ENCODE measurements at places on chromosomes 16 and 17.

DNA sequence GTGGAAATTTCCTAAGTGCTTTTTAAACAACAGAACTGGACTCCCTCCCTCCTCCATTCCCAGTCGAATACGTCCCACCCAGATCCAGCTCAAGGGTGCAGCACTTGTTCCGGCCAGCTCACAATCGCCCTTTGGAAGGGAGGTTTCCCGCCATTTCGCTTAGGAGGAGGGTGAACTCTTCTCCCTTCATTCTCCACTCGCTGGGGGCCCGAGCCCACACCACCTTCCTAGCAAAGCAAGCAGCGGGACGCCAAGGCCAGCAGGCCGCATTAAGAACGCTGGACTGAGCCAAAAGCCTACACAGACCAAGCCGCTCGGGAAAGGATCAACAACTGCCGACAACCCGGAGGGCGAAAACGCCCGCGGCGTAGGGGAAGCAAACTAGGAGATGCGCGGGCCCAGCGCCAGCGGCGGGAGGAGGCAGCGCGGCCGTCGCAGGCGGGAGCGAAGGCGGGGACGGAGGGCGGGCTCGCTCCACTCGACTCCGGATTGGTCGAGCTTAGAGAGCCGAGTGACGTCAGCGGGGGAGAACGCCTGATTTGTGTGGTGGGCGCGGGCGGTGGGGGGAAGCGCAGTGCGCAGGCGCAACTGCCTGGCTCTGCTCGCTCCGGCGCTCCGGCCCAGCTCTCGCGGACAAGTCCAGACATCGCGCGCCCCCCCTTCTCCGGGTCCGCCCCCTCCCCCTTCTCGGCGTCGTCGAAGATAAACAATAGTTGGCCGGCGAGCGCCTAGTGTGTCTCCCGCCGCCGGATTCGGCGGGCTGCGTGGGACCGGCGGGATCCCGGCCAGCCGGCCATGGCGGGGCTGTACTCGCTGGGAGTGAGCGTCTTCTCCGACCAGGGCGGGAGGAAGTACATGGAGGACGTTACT, at the start of gene PPM1D:
Gene PPM1D, plus strand, starts transcription at position 574 of the 870 bp plus-strand sequence. Its CDS starts 222 bp downstream, at position 796.
- peak; percentile 98 for DNase-seq

DNA sequence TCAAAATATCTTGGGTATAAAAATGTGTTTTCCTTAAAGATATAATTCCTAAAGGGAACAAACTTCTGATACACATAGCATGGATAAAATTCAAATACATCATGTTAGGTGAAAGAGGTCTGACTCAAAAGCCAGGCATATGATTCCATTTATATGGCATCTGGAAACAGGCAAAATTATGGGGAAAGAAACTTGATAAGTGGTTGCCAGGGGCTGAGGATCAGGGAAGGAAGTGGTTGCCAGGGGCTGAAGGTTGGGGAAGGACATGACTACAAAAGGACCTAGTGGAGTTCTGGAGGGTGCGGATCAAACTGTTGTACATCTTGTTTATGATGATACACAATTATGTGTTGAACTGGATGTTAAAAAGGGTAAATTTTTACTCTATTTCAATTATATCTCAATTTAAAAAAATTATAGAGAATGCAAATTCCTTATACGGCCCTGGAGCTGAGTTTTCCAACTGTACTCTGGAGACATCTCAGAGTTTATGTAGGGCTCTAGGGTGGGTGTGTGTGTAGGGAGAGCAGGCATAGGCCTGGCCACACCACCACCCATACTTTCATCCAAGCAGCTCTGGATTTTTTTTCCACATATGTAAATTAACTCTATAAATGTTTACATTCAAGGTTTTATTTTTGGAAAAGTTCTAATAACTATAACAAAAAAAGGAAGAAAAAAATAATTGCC, 55.0 kb downstream of the AMFR start:
- DNase-seq, result no peak

DNA sequence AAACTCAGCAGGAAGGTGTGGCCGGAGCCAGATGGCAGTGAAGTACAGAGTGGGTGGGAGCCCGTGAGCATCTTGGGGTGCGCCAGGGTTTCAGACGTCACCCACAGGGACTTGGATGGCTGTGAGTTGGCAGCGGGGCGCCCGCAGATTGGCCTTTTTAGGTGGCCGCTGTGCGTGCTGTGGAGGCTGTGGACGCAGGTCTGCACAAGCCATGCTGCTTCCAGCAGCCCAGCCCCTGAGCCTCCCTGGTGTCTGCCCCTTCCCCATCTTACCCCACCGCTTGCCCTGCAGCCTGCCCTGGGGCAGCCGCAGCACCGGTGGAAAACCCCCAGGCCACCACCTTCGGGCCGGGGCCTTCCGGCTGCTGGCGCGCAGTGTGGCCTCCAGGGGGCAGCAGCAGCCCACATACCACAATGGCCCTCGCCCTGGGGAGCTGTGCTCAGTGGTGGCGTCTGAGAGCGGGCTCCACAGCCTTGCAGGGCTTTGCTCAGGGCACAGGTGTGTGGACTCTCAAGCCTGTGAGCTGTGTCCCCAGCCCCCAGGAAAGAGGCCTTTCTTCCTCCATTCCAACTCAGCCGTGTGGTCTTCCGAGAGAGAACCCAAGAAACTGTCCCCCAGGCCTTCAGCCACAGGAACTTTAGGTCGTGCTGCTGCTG, 11.8 kb downstream of the ENDOV start:
- DNase-seq, result peak; percentile 61

- DNase-seq, result no peak
Observed at GRCh38 chr17:36689089-36689667, 87.8 kb downstream of the MRM1 start.

DNA sequence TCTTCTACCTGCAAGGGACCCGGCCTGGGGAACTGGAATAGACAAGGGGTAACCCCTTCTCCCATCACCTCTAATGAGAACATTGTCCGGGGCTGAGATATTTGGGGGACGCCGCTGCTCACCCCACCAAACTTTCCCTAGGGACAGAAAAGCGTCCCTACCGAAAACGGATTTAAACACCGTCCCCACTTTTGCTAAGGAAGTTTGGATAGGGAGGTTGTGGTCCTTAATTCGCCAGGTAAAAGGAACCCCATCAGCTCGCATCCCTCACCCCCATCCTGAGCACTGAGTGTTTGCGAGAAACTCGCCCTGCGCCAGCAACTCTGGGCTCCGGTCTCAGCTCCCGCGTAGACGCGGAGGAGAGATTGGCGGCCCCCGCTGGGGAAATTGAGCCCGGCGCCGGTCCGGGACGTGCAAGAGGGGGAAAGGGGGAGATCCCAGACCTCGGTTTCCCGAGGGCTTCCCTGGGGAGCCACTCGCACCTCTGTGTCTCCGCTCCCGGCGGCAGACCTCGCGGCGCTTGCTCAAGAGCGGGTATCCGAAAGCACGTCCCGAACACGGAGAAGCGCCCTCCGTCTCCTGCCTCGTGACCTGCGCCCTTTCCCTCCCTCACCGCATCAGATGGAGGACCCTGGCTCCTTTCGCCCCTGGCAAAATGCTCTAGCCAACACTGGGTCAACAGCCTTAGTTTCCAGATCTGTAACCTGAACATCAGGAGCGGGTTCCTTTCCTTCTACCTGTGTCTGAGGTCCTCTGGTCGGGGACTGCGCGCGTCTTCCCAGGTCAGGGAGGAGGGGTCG, 3.1 kb upstream of the SOX9 start:
- no peak for DNase-seq

GRCh38 chr16:68335175-68335574, 24.4 kb downstream of the PRMT7 start:
- DNase-seq, result no peak

DNA sequence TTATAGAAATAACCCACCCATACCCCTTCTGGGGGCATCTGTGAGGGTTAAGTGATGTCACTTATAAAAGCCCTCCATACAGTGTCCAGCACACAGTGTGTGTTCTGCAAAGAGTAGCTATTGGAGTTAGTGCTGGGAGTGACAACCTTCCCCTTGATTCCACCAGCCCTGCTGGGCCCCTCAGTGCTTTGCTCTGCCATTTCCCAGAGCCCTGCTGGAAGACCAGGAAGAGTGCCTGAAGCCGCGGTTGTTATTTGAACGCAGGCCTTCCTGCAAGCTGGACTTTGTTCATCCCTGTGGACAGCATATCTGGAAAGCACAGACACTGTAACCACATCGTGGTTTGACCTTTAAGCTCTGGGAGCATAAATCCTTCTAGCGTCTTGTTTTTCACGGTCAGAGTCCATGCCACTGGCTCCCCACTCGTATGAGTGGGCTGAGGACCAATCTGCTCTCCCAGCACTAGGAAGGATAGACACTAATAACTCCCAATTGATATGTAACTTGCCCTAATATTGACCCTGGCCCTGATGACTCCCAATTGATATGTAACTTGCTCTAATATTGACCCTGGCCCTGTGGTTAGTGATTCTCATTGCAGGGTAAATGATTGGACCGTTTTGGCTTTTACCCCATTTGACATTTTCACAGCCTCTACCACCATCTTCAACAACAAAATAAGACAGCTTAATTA, 297.1 kb upstream of the MAF start:
- DNase-seq, result no peak
